Stimulated activated CD8-positive, alpha-beta memory T cell treated with anti-CD3 and anti-CD28 coated beads, Interleukin-4, amount 100 ng/mL, for 1 hour (primary cell): ENCODE measurements at places on chromosomes 16 and 17.

GRCh38 chr17:78342449-78343186 lies 17.3 kb downstream of the SOCS3 start:
- DNase-seq, result no peak

GRCh38 chr17:19268611-19269010 lies 31.4 kb downstream of the EPN2 start:
- DNase-seq, result no peak

DNA sequence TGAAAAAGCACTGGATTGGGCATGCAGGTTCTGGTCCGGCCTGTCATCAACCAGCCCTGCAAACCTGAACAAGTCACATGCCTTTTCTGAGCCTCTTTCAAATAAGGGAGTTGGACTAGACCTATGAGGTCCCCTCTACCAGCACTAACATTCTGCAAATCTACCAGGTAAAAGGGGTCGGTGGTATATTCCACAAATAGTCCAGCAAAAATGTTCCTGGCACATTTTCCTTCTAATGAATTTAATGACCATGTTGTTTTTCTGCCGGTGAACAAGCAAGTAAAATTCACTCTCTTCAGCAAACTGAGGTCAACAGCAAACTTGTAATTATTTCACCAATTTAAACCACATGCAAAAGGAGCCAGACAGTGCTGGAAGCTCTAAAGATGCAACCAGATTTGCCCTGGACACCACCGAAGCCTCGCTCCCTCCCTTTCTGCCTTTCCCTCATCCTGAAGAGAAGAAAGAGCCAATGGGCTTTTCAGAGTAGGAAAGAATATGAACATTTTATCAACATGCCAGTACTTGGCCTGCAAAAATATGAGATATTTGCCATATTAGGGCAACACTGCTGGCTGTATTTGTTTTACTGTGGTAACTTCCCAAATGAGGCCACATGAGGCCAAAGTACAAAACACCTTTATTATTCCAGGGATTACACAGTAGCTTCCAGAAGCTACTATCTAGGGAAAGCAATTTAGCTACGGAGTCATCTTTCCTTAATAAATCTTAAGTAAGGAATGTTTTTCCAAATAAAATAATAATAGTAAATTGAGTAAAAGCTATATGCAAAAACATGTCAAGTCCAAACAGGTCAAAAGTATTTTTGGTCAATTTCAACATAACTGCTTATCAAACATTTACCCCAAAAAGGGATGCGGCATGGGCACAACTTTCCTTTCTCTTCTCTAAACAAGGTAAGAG lies 45.0 kb downstream of the USP31 start:
- no peak for DNase-seq

GRCh38 chr16:74455619-74456289 lies 34.5 kb upstream of the CLEC18B start:
- DNase-seq, result no peak

- DNase-seq, result no peak
These were observed 8.0 kb downstream of the CCNF start for GRCh38 chr16:2437032-2437790.

DNA sequence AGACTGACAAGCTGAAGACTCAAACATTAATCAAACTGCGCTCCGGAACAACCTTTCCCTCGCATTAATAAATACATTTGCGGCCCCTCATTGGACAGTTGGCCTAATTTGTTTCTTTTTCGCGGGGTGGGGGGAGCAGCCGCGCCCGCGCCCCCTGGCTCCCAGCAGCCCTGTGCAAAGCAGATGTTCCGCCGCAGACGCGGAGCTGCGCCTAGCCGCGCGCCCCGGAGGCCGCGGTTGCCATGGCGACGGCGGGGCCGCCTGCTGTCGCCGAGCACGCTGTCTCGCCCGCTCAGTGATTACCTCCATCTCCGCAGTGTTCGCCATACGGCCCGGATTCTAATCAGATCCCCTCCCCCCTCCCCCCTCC lies 25.5 kb downstream of the COPZ2 start:
- DNase-seq, result peak; percentile 32

GRCh38 chr17:49851387-49852291 lies 3.8 kb upstream of the TAC4 start:
- DNase-seq, result peak; percentile 31

DNA sequence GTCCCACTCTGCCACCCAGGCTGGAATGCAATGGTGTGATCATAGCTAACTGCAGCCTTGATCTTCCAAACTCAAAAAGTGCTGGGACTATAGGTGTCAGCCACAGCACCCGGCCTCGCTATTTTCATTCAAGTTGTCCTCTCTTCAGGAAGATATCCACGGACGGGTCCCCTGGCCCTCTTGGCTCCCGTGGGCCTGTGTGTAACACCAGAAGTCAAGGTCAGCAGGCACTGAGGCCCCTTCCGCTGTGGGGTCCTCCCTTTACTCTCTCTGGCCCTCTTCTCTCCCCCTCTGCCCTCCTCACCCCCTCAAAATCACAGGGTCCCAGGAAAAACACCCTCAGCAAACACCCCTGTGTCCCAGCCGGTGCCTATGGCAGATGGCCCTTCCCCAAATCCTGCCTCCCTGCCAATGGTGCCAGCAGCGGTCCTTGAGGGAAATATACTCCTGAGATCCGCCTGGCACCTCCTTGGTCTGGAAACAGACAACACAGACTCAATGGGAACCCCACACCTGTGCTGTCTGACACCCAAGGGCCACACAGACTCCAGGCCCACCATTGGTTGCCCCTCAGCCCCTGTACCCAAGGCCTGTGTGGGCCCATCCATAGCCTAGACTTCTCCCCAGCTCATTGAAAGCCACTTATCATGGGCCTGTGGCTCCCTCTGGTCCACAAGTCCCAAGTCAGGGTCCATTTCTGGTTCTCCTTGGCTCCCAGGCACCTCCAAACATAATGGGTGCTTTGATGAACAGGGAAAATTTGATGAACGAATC lies 221.5 kb downstream of the ZNF423 start:
- no peak for DNase-seq

DNA sequence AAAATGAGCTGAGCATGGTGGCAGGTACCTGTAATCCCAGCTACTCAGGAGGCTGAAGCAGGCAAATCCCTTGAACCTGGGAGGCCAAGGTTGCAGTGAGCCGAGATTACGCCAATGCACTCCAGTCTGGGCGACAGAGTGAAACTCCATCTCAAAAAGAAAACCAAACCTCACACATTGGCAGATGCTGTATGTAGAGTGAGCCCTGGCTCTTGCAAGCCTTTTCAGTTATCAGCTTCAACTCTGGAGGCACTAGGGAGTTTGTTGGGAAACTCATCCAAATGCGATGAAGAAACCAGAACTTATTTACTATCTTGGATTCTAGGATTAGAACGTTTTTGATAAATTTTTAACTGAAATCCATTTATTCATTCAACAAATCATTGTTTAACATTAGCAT lies 56.9 kb upstream of the RASL10B start:
- no peak for DNase-seq

DNA sequence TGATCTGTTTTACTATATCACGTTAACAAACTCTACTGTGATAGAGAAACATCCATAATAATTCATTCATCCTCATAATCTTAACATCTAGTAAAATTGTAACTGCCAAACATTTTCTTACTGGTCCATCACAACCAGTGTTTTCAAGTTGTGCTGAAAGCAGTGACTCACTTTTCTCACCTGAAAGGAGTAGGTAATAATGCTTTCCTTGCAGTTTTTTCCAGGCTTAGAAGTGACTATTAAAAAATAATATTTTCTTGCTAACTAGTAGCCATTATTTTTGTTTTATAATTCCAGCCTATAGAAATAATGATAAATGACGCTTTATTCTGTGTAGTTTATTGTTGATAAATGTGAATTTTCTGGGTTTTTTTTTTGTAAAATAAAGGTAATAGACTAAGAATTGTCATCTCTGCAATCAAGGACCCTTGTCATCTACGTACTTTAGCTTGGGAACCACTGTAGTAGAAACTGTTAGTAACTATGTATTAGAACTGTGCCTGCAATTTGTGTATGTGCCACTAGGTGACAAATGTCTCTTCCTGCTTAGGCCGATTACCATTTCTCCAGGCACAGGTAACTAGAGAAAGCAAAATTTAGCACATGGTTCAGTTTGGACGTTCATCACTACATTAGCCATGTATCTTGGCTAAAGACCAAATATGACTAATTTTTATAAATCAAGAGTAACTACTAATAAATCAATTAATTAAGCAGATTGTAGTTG lies 409.4 kb upstream of the ERCC4 start:
- no peak for DNase-seq

DNA sequence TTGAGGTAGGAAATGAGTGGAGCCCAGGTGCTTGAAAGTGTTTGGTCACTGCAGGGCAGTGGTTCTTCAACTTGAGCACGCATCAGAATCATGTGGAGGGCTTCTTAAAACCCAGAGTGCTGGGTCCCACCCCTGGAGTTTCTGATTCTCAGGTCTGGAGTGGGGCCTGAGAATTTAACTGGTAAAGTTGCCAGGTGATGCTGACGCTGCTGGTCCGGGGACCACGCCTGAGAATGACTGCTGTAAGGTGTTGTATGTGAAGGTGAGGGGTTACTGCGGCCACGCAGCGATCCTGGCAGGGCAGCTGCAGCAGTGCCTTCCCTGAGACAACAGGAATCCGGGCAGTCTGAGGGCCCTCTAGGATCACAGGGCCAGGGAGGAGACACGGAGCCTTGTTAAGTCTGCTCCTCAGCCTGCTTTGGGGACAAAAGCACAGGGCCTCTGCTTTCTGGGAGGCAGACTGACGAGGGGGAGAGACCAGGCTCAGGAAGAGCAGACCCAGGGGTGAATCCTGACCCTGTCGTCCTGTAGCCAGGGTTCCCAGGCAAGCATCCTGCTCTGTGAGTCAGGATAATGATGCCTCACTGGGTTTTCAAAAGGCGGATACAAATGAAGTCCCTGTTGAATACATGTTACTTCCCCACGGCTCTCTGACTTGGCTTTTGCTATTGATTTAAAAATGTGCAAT lies 16.2 kb downstream of the CCDC42 start:
- DNase-seq, result no peak

GRCh38 chr16:20624882-20625807 lies 49.0 kb upstream of the ACSM2B start:
- DNase-seq, result no peak

- no peak for DNase-seq
These were observed 617 bp upstream of the VTN start for GRCh38 chr17:28370744-28371103.

DNA sequence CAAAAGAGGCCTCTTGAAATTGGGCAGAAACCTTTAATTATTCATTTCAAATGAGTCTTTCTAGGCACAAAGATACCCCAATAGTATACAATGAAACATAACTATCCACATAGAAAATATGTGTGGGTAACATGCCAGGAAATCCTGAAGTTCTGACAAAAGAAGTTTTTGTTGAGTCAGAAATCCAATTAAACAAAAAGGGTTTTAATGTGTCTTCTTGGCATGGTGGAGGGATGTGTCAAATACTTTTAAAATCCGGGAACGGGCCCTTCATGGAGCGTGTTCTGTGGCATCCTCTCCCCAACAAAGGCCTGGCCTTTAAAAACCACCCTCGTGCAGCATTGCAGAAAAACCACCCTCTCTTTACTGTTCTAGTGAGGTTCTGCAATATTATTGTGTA lies 14.2 kb downstream of the CDRT4 start:
- DNase-seq, result no peak

- no peak for DNase-seq
These were observed 43.7 kb upstream of the TNRC6A start for GRCh38 chr16:24685539-24686432.

GRCh38 chr17:82876149-82876548 lies 36.3 kb upstream of the ZNF750 start:
- DNase-seq, result no peak

GRCh38 chr17:332558-333322 lies 19.9 kb downstream of the RPH3AL start:
- no peak for DNase-seq

GRCh38 chr16:88883117-88883895 lies 16.8 kb upstream of the PABPN1L start:
- DNase-seq, result no peak

DNA sequence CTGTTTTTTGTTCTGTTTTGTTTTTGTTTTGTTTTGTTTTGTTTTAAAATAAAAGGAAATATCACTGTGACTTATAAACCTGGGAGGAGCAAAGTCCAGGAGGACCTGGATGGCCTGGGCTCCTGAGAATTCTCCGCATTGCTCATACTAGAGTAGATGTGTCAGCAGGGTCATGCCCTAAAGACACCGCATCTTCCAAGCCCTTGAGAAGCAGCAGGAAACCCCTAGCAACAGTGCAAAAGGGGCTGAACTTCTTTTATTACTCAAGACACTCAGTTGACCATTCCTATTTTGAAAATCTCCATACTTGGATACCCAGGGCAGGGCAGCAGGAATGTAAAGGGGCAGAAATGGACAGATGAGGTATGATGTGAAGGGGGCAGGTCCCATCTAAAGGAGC lies 51.8 kb downstream of the SYT17 start:
- no peak for DNase-seq

DNA sequence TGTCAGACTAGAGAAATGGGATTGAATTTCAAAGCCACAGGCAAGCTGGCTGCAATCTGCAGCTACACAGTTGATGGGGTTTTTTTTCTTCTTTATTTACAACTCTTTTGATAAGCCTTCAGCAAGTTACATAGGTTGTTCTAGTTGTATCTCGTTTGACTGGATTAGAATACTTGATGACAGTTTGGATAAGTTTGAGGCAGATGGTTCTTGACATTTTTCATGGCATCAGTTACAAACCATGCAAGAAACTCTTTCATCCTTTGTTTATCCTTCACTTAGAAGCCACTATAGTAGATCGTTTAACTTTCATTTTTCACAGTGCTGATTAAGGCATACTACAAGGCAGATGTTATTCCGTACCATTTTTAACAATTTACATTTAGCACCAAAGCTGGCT lies 238.9 kb downstream of the TOX3 start:
- no peak for DNase-seq

- DNase-seq, result no peak
These were observed 3.8 kb downstream of the RAB37 start for GRCh38 chr17:74740641-74741387.

- no peak for DNase-seq
These were observed 655 bp downstream of the HIRIP3 start for GRCh38 chr16:29994600-29995323.

- no peak for DNase-seq
These were observed 208.5 kb upstream of the TNRC6C start for GRCh38 chr17:77749989-77750388.

- DNase-seq, result no peak
These were observed 147.2 kb downstream of the SPECC1 start for GRCh38 chr17:20156196-20157000.
